ENCODE measurements at places on chromosomes 2 and 18.

GRCh38 chr2:195472501-195473234 lies 184.4 kb upstream of the SLC39A10 start:
- DNase-seq = no peak

DNA sequence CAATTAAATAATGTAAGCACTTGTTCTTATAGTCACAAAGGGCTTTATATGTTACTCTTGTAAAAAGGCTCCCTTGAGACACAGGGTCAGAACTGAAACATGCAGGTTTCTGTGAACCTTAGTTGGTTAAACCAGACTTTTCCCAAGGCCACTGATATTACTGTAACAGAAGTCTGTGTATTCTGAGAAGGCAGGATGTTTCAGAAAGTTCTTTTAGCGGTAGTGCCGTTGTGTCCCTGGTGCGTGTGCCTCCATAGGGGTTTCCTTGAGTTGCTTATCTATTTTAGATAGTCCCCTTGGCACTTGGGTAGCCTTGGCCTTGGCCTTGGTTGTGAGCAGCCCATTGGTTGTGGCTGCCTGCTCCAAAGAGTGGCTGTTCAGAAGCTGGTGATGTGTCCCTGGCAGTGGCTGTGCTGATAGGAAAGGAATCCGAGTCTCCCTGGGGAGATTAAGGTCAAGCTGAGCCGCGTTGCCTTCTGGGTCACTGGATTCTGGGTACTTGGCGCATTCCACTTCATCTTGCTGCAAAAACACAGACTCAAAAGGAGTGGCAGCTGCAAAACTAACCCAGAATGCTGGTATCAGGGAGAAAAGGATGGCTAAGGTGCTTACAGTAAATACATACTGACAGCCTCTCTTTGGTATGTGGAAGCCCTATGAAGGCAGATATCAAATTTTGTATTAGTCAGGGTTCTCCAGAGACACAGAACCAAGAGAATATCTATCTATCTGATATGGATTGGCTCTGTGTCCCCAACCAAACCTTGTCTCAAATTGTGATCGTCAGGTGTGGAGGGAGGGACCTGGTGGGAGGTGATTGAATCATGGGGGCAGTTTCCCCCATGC lies 69.7 kb downstream of the FHOD3 start:
- no peak for DNase-seq

DNA sequence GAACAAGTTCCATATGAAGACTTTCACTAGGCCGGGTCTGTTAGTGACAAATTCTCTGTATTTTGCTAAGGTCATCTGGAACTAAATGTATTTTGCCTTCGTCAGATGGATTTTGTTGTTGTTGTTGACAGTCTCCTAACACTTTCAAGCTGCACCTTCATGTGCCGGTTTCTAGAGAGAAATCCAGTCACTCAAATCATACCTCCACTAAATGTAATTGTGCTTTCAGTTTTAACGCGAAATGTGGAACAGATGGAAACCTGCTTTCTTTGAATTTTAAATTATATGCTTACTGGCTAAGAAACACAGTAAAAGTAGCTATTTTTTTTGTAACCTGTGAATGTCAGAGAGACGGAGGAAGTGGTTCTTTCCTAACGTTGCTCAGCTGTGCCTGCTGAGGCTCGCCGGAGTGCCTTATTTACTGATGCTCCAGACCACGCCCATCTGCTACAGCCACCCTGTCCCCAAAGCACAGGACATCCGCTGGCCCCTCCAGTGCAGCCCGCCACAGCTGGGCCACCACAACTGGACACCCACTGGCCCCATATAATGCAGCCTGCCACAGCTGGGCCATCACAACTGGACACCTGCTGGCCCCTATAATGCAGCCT lies 134.7 kb downstream of the PXDN start:
- DNase-seq = no peak

- DNase-seq = no peak
Observed at GRCh38 chr2:28419003-28419402, 26.3 kb downstream of the FOSL2 start.

GRCh38 chr18:12863687-12864216 lies 20.3 kb downstream of the PTPN2 start:
- DNase-seq = no peak

DNA sequence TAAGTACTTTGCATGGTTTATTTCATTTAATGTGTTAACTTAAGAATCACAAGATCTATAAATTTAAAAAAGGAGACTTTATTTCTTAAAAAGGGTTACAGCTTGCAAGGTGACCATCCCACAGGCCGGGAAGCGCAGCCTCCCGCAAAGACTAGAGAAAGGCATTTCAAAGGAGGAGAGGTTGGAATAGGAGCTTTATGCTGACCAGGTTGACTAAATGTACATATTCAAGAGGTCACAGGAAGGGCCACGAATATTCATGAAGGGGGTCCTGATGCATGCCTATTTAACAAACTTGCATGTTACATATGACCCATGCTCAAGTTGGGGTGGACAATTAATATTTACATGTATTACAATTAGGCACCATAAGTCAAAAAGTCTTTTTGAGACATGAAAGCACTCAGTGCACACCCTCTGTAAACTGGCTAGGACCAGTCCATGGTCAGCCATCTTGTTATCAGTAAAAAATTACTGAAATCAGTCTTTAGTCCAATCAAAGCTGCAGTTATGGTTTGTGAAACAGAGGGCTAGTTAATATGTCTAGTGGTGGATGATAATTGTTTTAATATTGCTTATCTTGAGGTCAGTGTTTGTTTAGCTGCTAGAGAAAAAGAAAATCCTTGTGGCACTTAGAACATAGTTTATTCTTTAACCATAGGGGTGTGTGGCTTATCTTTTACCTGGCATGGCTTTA lies 169.3 kb downstream of the KCNE4 start:
- no peak for DNase-seq

GRCh38 chr2:23596316-23596885 lies 211.4 kb downstream of the KLHL29 start:
- DNase-seq = no peak

DNA sequence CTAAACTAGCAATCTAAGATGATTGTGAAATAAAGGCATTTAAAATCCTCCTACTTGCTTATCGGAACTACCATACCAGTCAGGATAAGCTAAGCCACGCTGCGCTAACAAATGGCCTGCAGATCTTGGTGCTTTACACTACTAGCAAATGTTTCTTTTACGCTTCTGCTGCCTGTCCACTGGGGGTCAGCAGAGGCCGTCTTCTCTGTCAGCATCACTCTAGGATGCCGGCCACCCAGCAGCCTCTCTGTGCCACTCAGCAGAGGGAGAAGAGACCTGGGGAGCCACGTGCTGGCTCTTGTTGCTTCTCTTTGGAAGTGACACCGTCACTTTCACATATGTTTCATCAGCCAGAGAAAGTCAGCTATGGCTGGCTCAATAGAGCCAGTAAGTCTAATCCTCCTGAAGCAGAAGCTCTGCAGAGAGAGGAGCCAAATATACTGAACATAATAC lies 36.6 kb downstream of the COPS8 start:
- DNase-seq = peak; percentile 81

- no peak for DNase-seq
Observed at GRCh38 chr18:48780913-48781162, 169.9 kb downstream of the SMAD7 start.

DNA sequence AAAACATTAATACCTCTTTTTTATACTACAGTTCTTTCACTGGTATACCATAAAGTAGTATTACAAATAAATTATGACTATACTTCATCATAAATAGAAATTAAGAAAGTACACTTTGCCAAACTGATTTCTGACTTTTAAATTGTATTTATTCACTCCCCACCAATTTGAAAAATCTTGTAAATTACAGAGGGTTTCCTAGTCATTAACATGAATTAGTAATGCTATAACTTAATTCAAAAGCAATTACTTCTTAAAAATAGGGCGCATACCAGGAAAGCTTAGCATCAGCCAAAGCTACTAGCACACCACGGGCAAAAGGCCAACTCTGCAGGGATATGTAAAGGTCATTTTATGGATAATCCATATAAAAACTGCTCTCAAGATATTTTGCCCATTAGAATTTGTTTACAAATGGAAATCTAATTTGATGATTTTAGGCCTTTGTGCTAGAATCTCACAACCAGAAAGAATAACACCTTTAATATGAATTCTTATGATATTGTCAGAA lies 142.3 kb downstream of the PIGN start:
- DNase-seq = no peak

DNA sequence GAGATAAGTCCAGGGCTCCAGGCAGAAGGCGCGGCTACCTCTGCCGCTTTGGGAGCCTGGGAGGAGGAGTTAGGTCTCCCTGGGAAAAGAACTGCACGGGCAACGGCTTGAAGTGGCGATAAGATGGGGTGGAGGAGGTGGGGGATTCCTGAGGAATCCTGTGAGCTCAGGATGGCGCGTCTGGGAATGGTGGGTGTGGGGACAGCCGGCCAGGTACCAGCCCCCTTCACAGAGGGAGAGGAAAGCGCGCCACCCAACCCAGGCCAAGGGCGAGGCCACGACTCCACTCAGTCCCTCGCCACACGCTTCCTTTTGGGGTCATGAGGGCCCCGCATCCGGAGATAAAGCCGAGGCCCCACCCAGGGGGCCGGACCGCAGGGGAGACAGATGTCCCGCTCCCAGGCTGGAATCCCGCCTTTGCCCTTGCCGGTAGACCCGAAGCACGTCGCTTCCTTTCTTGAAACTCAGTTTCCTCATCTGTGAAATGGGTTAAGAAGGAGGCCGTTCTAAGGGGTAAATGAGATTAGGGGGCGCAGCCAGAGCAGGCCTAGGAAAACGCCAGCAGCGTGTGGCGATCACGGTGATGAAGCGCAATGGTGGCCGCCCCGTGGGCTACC lies 1.7 kb upstream of the CTDSP1 start:
- no peak for DNase-seq

DNA sequence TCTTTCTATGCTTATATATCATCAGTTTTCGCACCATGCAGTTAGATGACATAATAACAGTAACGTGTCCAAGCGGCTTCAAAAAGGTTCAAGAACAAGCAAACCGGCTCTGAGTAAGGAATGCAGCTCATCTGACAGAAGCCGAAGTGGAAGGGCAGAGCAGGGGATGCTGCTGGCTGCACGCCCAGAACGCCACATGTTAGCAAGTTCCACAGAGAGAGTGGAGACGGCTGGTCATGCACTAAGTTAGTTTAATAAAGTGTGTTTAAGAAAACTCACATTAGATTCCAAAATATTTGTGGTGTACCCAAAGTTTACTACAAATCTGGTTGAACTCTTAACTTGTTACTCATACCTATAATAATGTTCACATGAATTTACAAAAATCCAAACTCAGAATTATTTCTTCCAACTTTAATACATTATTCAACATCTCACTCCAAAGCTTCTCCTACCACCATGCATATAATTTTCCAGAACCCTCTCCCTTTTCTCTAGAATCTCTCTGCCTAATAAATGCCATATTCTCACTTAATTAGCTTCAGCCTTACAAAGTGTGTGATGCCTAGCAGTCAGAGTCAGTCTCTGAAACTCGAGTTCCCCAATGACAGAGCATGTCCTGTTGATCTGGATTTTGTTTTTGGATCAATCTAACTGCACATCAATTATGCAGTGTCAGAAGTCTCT lies 170.0 kb downstream of the DNAH7 start:
- DNase-seq = peak; percentile 98

- peak; percentile 36 for DNase-seq
Observed at GRCh38 chr2:17830053-17831034, 14.1 kb downstream of the MSGN1 start.

DNA sequence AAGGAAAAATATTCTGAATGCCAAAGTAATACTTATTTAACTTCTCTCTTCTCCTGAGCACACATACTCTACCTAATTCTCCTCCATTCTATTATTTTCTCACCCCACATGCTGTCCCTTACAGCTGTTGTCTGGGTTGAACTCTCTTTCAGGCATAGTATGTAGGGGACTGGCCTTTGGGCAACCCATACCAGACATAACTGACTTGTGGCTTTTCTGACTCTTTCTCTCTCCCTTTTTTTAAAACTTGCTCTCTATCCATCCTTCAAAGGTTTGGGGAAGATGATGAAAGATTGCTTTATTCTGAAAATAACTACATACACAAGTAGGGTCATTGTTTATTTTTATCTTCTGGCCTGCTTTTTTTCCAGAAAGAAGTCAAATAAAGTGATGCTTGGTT lies 69.9 kb upstream of the NOSTRIN start:
- no peak for DNase-seq

GRCh38 chr18:32443706-32444215 lies 26.9 kb downstream of the GAREM1 start:
- no peak for DNase-seq

GRCh38 chr2:239700686-239701345 lies 300.0 kb upstream of the HDAC4 start:
- DNase-seq = no peak

DNA sequence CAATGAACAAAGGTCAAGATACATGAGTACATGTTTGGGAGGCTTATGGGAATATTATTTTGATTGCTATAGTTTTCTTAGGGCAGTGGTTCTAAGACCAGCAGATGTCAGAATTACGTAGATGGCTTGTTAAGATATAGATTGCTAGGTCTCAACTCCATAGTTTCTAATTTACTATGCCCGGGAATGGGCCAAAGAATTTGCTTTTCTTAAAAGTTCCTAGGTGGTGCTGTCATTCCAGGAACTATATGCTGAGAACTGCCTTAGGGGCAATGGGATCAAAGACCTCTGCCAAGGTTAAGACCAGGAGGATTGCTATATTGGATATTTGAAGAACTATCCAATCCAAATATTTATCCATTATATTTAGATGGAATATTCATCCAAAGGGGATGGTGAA lies 141.8 kb downstream of the FSIP2 start:
- no peak for DNase-seq

DNA sequence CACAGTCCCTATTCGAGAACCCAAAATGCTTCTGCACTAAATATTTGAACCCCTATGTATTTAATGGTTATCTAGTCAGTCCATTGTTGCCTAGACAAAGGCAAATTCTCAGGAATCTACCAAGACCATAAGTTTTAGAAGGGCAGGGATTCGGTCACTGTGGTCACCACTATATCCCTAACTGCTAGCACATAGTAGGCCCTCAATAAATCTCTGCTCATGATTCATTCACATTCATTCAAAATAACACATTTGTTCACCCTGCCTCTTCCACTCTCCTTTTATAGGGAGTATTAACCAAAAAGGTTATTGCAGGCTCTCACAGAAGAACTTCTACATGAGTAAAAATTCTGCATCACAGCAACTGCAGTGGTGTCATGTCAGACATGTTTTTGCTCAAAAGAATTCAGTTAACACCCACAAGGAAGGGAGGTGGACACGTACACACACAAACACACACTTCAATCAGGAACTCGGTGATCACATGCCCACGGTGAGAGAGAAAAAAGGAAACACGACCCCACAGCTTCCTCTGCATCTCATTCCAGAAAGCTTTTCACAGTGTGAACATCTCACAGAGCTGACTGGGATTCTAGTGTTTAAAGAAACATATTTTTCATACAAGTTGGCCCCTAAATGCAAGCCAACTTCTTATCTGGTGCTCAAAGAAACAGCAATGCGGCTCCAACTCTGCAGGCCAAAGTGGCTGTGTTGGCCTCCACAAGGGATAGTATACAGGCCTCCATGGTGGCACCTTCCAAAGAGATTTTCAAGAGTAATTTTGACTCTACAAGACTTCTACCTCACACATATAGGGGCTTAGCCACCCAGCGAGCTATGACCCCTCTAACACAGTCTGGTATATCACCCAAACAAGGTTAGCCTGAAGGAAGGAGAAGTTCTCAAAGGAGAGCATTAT lies 98.0 kb downstream of the ANKRD44 start:
- no peak for DNase-seq

- DNase-seq = no peak
Observed at GRCh38 chr2:222299906-222300725, 1.3 kb upstream of the PAX3 start.
